ENCODE measurements at places on chromosomes 2 and 18.

DNA sequence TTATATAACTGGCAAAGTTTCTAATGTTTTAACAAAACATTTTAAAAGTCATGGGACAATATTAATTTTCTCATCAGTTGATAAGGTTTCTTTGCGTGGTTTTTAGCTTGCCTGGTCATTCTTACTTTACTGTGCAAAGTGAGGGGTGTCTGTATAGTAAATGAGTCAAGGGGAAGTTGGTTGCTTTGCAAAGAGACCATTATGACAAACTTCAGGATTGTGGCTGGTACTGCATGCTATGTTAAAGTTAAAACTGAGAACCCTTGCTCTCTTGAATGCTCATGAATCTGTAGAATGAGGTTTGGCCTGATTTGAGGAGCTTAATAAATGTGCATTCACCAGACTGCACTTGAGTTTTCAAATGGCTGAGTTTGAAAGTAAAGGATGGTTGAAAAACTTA lies 47.0 kb downstream of the COL4A4 start:
- no peak for DNase-seq

- no peak for DNase-seq
Measured at GRCh38 chr18:76274468-76275289, 220.4 kb downstream of the ZNF516 start.

DNA sequence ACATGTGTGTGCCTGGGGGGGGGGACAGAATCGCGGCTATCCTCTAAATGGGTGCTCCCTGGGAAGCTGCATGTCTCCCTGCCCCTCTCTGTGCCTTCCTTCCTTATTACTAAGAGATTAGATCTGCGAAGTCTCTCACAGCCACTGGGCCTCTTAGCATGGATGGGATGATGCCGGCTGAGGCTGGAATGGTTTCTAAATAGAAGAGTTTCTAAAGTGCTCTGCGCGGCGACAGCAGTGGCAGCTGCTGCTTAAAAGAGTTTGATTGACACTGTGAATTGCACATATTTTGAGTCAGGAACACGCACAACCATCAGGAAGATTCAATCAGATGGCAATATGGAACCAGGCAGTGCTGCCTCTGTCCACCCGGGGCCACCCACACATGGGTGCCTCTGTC lies 163.8 kb downstream of the CLIP4 start:
- DNase-seq = no peak

DNA sequence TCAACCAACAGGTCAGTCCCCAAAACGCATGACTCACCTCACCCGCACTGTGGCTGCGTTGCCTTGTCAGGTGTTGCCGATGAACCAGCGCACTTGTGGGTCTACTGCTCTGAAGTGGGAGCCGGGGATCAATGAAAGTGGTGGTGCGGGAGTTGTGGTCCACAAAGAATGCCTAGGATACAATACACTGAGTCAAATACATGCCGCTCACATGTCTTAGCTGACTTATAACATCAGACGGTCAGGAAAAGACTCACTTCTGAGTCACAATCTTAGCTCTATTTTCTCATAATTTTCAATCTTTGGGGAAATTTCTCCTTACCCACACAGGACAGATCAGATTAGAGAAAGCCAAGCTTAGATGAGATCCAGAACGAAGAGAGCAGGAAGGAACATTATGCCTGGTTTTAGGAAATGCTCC lies 107.1 kb upstream of the STK17B start:
- DNase-seq = no peak

DNA sequence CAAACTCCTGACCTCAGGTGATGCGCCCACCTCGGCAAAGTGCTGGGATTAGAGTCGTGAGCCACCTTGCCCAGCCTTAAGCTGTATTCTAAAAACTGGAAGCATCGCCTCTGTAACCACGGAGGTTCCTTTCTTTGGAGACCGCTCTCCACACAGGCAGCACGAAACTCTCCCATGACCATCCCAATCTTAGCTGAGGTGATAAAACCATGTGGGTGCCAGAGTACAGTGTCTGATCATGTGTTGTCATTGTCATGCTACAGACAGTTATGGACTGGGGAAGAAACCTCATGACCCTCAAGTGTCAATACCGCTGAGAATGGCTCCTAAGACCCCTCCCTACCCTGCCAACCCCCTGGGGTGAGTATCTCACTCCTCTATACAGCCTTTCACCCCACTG lies 41.4 kb upstream of the EPG5 start:
- no peak for DNase-seq

All from CD4-positive, alpha-beta T cell treated with Interleukin-6 at 100 ng/mL for 8 hours (primary cell).